ENCODE measurements at places on chromosomes 6 and 20.

- DNase-seq = peak; percentile 69
Observed at GRCh38 chr20:47487175-47487917, 14.3 kb upstream of the NCOA3 start.

- no peak for DNase-seq
Observed at GRCh38 chr20:61478094-61478493, 226.0 kb downstream of the CDH4 start.

DNA sequence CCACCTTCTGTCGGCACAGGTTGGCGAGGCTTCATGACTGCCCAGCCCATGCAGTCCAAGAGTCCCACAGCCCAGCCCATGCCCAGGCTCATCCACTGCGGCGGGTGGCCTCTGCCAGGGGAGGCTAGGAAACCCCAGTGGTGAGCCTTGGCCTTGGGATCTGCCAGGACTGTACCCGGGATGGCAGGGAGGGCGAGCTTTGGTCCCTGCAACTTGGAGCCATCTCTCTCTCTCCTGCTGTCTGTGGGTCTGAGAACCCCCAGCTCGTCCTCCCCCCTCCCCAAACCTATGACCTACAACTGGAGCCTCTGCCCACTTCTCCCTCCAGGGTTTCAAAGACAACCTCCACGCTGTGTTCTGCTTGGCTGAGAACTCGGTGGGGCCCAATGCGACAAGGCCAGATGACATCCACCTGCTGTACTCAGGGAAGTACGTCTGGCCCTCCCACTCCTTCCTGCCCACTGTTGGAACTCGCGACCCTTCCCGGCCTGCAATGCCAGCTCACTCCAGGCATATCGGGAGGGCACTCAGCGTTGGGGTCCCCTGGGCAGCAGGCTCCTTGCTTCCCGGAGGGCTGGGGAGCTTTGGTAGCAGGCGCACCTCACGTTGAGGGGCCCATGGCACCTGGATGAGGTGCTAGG, 19.7 kb downstream of the NPEPL1 start:
- no peak for DNase-seq

DNA sequence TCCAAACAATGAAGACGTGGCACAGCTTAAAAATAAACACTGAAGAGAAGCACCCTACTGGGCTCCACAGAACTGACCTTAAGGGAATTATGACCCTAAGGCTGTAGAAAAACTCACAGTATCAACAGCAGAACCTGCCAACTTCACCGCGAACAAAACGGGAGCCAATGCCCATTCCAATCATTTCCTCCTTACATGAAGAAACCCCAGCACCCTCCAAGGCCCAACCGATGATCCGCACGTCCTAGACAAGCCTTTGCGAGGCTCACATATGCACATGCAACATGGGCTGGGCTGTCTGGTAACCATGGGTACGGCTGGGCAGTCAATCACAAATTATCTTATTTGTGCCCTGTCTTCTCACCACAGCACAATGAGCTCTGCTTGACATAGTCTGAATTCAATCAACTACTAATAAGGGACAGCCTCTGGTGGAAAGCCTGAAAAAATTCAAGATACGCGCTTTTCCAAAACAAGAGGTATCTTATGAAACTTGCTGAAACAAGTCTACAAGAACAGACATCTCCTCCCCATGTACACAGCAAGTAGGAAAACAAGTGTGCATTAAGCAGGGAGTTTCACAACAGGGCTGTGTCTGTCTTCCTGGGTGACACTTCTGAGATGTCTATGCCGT, 1.7 kb downstream of the DIDO1 start:
- no peak for DNase-seq

DNA sequence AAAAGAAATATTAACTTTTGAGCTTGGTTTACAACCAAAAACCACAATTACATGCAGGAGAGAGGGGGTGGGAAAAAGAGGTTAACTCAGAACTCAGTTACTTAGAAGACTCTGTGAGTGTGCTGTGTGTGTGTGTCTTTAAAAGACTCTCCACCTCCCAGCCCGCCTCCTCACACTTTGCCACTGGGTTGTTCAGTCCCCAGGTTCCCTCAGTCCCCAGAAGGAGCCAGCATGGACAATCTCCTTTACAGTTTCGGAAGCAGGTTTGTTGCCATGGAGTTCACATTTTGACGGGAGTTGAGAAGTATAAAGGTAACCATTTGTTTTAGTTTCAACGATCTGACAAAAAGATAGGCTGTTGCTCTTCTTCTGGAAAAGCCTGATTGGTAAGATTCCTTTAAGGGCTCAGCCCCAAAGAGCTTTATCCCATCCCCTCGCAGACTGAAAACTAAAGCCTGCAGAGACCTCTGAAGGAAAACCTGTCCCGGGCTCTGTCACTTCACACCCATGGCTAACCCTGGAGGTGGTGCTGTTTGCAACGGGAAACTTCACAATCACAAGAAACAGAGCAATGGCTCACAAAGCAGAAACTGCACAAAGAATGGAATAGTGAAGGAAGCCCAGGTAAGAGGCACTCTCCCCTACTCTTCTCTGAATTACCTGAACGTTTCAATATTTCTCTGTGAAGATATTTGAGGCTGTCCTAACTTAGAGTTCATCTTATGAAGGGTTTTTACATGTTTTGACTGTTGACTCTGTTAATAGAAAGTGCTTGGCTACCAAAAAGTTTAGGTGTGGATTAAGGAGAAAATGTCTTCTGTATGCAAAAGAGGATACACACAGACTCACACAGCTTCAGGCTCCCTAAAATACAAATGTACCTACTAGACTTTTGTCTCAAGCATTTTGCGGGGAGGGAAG, at the start of gene SPTLC3:
Gene SPTLC3 (plus strand): TSS at position 212 of the 921 bp plus-strand sequence. CDS start 296 bp downstream, at position 508.
- DNase-seq = no peak

DNA sequence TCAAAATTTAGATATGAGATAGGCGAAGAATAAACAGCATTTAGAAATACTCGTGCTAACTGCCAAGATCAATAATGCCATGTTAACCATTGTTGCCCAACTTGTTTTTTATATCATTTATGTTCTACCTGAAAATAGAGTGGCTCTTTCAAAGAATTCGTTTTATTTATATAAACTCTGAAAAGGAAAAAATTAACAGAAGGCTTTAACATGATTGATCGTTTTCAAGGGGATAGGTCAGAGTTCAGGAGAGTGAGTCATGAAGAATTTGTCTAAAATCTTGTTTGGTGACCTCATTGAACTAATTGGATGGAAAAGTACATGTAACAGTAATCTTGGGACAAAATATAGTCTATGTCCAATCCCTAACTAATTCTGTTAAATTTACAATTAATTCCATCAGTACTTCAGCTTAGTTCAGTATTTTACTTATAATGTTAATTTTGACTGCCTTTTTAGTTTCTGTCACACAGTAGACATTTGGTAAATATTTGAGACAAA, 11.1 kb upstream of the ELOVL2 start:
- DNase-seq = no peak

DNA sequence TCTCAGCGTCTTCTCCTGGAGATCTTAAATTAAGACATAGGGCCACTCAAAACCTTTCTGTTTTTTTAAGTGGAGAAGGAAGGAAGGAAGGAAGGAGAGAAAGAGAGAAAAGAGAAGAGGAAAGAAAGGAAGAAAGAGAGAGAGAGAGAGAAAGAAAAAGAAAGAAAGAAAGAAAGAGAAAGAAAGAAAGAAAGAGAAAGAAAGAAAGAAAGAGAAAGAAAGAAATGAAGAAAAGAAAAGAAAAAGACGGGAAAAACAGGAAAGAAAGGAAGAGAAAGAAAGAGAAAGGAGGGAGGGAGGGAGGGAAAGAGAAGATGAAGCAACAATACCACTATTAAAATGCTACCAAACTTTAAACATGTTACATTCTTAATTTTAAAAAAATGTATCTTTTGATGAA, 336.5 kb upstream of the ARID1B start:
- no peak for DNase-seq

- DNase-seq = no peak
Observed at GRCh38 chr6:2866171-2866846, 24.6 kb upstream of the SERPINB1 start.
